ENCODE measurements at places on chromosomes 3 and 15.
A peak's percentile ranks its signal among the peaks of the same experiment; 100 is the strongest.

- no peak for DNase-seq
Measured at GRCh38 chr3:136105044-136105443, 91.1 kb downstream of the MSL2 start.

DNA sequence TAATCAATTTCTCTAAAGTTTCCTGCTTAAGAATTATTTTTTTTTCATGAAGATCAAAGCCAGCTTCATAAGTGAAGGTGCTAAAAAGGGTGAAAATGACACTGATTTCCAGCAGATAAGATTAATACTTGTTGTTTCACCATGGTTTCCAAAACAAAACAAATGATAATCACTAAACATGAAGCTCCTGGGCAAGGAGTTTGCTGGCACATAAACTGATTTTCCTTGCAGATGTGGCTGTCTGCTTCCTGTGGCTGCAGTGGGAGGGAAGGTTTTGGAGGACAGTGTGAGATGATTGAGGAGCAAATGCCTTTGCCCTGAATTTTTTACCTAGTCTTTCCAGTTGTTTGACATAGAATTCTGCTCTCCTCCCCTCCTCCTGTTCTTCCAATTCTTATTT, 228.8 kb downstream of the DIPK2A start:
- DNase-seq, result peak; percentile 9

- DNase-seq, result peak; percentile 75
Measured at GRCh38 chr15:40633178-40633577, 39.1 kb downstream of the KNL1 start.

GRCh38 chr3:29649815-29650547, 369.1 kb downstream of the RBMS3 start:
- peak; percentile 65 for DNase-seq

DNA sequence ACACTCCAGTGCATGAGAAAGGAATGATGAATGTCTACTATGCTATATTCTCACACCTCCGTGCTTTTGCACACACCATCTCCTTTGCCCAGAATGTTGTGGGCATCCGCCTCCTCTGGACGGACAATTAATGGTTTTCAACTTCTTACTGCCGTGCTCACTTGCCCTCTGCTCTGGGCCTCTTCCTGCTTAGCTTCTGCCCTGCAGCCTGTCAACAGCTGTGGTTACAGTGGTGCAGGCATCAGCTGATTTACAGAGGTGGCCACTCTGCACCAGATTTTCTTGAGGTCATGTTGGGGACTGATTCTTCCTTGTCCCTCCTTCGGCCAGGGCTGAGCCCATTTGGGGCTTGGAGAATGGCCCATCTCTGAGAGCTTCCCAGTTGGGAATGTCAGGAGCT, 56.5 kb upstream of the TMEM115 start:
- DNase-seq, result peak; percentile 24

DNA sequence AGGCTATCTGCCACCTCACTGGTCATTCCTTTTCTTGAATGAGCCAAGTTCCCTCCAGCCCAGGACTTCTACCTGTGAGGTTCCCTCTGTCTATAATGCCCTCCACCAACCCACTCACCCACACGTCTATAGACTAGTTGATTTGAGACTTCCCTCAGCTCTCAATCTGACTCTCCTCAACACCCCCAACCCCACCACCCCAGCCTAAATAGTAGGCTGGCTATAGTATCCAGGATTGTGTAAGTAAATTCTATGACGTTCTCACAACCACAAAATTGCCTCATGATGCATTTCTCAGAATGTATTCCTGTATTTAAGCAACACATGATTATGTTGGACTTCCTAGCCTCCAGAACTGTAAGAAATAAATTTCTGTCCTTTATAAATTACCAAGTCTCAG, 2.2 kb downstream of the PLSCR1 start:
- DNase-seq, result peak; percentile 85

DNA sequence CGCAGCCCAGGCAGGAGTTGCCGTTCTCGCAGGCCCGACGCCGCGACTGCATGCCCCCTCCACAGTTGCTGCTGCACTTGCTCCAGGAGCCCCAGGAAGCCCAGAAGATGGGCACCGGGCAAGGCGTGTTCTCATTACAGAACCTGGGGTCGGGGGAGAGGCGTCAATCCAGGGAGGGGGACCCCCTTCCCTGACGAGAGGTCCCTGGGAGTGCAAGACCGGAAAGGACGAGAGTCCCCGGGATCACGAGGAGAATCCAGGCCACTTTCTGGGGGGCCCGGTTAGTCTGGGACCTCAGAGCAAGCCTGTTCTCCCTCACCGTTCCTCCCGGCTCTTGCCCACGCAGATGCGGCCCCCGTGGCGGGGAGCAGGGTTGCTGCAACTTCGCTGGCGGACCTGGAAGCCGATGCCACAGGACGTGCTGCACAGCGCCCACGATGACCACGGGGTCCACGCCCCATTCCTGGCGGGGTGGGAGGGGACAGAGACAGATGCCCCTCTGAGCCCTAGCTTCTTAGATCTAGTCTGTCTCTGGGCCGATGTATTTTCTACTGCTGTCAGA, 113.9 kb downstream of the SEMA5B start:
- DNase-seq, result no peak

DNA sequence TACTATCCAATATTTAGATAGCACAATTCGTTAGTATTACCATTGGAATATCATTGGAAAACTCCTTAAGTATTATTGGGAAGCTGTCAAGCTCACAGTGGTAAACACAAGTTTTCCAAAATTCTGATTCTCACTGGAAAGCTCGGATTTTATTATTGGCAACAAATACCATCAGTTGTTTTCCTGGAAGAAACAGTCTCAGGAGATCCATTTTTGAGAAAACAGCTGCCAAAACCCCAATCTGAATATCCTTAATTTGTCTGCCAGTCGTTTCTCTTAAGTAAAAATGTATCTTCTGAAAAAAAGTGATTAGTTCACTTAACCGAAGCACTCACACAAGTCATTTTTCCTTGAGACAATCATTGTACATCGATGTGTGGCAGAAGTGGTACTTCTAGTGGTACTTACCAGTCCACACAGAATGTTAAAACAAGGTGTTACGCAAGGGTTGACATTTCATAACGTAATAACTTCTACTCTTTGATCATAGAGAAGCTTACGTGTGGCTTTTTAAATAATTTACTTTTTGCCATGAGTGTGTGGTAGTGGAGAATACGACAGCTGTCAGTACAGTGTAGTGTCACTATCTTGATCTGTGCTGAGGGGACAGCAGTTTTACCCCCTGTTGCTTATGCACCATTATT, 74.9 kb downstream of the FAM43A start:
- DNase-seq, result peak; percentile 35

DNA sequence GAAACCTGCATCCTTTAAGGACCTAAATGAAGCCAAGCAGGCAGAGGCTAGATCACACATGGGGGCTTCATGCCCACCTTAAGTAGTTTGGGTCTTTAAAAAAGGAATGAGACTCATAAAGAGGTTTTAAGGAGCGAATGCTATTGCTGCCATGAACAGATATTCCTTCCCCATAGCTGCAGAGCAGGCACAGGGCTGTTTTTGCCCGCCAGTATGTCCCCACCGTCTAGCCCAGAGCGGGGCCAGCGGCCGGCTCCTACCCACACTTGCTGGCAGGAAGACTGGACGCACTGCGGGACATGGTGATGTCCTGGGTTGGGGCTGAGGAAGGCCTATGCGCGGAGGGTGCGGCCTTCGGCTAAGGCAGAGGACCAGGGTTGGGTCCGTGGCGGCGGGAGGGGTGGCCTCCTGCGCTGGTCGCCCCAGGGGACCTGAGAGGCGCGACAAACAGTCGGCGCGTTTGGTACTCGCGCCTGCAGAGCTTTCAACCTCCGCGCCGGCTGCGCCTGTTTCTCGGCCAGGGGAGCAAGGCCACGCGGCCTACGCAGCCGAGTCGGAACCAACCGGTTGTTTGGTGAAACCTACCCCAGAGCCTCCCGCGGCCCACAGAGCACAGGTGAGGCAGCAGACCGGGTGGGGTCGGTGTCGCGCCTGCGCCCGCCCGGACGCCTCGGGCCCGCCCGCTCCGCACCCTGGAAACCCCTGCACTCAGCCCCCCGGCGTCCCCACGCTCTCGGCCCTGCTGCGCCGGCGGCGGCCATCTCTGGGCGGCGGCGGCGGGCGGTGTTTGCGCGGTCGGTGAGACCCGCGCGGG, at the start of gene FAIM:
Gene FAIM, plus strand, starts transcription at position 450 of the 814 bp plus-strand sequence. CDS start 10,956 bp downstream, outside the sequence.
- peak; percentile 69 for DNase-seq

All from amniotic epithelial cell (primary cell).